T-helper 9 cell (primary cell): ENCODE measurements at places on chromosomes 16 and 17.

DNA sequence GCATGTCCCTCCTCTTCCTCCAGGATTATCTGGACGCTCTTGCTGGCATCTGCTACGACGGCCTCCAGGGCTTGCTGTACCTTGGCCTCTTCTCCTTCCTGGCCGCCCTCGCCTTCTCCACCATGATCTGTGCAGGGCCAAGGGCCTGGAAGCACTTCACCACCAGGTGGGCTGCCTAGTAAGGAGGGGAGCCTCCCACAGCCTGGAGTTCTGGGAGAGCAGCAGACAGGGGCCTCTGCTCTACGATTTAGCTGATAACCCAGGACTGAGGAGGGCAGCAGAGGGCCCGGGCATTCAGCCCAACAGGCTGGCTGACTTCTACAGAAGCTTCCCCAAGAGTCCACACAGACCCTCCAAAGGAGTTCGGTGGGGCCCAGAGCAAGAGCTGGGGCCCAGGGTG, 21.8 kb upstream of the DNAI2 start:
- DNase-seq, result no peak

DNA sequence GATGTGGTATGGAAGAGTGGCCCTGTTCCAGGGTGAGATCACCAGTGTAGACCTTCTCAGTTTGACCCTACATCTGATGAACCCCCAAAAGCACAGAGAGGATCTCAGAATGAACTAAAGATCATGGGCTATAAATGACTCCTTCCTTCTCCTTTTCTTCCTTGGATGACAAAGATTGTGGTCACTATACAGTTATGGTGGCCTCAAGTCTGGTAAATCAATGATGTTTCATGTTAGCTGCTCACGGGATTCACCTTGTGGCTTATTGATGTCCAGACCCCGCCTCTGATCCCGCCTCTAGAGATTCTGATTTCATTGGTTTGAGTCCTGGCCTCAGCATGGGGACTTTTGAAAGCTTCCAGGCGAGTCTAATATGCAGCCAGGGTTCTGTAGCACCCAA, 112.2 kb downstream of the PITPNC1 start:
- no peak for DNase-seq

- no peak for DNase-seq
Observed at GRCh38 chr16:79062336-79062735, 538.2 kb downstream of the MAF start.

DNA sequence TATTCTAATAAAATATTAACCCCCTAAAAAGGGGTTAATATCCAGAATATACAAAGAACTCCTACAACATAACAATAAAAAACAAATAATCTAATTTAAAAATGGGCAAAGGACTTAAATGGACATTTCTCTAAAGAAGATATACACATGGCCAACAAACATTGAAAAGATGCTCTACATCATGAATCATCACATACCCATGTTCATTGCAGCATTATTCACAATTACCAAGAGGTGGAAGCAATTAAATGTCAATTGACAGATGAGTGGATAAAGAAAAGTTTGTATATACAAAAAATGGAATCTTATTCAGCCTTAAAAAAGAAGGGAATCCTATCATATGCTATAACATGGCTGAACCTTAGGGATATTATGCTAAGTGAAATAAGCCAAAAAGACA, 36.8 kb downstream of the CPD start:
- no peak for DNase-seq

DNA sequence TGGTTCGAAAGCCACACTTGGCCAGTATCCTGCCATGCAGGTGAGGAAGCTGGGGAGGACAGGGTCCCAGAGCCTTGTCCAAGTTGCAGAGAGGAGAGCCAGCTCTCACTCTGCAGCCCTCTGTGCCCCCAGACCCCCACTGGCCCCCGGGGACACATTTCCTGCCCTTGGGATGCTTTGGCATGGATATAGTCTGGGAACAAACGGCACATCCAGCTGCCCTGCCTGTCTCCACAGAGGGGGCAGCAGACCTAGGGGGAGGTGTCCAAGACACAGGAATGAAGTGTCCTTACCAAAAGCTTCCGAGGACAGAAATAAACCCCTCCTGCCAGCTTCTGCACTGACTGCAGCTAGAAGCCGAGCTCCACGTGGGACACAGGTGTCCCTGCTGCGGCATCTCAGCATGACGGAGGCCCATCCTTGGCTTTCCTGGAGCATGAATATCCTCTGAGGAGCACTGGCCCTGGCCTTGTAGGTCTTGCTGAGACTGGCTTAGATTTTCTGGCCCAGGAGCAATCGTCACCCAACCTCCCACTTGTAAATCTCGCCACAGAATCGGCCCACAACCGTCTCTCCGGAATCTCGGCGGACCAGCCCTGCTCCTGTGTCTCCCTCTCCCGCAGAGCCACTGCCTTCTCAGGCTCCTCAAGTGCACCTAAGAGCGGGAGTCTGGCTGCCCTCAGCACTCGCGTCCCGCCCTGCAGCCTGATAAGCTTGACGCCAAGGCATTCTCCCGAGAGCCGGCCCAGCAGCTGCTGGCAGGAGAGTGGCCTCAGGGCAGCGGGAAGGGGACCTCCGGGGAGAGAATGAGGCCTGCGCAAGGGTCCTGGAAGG, 1.1 kb upstream of the CAPN15 start:
- DNase-seq, result no peak

- no peak for DNase-seq
Observed at GRCh38 chr16:64017796-64018195, 1104.1 kb downstream of the CDH11 start.

DNA sequence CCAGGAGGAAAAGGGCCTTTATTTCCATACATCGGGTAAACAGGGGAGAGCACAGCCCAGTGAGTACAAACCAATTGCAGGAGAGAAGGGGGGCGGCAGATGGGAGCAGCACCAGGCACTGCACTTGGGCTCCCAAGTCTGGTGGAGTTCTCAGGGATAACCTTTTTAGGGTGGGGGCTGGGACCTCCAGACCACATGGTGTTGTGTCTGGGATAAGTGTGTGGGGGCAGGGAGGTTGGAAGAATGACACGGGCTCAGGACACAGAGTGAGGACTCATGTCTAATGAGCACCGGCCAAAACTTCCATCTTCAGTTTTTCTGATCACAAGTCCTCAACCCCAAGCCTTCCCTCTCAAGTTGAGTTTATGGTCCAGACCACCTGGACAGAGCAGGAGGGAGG, 30.6 kb downstream of the PIPOX start:
- DNase-seq, result no peak

DNA sequence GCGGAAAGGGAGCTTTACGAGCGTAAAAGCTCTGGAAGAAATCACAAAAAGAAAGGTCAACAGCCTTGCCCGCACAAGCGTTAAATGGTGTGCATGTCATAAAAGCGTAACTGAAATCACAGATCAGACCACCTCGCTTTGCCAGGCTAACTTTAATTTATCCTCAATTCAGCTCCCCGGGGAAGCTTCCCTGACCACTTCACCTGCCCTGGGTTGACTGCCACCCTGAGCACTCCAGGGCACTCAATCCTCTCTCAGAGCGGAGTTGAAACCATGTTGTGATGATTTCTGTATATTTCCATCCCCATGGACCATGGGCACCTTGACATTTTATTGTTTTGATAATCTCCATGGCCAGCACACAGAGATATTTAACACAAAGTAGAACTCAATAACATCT, 16.1 kb upstream of the NAGS start:
- no peak for DNase-seq

- DNase-seq, result no peak
Observed at GRCh38 chr16:29680180-29680598, 1.2 kb downstream of the QPRT start.

GRCh38 chr17:62824290-62825131, 16.4 kb upstream of the MARCHF10 start:
- no peak for DNase-seq

DNA sequence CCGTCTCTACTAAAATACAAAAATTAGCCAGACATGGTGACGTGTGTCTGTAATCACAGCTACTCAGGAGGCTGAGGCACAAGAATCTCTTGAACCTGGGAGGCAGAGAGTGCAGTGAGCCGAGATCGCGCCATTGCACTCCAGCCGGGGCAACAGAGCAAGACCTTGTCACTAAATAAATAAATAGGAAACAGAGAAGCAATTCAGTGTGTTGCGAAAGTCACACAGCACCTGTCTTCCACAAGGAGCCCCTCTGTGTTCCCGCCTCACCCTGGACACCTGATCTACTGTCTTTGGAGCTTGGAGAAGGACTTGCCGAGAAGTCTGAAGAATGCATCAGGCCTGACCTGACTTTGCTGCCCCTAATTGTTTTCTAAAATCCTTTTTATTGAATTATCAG, 3.5 kb upstream of the CDH1 start:
- DNase-seq, result no peak

DNA sequence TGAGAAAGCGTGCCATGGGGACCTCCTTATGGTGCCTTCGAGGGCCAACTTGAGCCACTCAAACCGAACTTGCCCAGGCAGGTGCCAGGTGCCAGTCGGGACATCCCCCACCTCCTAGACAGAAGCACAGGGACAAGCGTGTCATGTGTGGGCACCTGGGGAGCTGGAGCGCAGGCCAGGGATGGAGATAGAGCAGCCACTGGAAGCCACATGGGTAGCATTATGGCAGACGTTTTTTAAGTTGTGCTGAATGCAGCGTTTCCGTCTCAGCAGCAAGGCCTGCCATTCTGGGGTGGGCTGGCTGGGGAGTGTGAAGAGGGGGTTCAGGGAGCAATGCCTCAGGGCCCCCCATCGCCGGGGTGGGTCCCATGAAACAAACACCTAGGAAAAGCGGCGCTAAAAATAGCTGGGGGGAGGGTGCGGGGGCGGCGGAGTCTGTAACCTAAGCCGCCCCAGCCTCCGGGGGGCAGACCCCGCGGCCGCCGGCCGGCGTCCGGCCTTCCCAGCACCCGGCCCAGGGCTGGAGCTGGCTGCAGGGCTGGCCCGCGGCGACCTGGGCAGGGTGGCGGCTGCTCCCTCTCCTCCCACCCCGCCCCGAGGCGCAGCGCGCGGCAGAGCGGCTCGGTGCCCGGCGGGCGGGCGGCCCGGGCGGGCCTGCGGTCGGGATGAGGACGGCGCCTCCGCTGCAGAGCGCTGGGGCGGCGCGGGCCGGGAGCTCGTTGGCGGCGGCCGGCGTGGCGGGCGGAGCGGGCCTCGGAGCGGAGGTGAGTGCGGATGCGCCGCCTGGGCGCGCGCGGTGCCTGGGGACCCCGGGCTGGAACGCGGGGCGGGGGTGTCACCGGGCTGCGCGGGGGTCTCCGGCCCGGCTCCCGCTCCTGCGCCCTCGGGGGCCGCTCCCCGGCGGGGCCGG, at the start of gene ZNF469:
TSS of gene ZNF469 (plus strand) at position 469 of the 910 bp plus-strand sequence. CDS start 44,512 bp downstream, outside the sequence.
- DNase-seq, result no peak

GRCh38 chr16:88561485-88562359, 8.5 kb upstream of the ZC3H18 start:
- DNase-seq, result peak; percentile 34

GRCh38 chr17:45425125-45425983, 7.3 kb downstream of the ARHGAP27 start:
- no peak for DNase-seq

DNA sequence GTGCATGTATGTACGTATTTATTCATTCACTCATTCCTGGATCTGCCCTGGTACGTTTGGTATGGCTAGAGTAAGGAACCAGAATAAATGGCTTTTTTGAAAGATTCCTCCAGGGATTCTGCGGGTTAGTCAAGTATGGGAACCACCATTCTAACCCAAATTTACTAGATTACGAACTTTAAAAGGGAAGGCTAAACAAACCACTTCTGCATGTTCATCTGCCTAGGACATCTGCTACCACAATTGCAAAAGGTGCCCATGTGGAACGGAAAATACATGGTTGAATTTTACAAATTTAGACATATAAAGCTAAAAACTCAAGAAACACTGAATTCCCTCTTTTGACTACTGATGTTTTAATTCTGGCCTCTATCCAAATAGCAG, 22.1 kb downstream of the CYTH1 start:
- no peak for DNase-seq

DNA sequence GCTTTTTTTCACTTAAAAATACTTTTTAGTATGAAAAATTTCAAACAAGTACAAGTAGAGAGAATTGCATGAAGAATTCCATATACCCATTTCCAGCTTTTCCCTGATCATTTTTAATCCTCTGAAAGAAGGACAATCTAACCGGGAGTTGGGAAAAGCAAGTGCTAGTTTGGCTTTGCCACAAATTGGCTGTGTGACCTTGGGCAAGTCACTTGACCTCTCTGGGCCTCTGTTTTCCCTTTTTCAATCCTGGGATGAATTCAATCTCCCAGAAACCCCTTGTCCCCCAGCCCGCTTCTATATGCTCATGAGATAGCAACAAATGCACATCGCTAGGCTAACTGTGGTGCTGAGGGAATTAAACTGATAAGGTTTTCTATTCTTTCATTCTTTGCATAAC, 49.4 kb downstream of the ASIC2 start:
- DNase-seq, result no peak

DNA sequence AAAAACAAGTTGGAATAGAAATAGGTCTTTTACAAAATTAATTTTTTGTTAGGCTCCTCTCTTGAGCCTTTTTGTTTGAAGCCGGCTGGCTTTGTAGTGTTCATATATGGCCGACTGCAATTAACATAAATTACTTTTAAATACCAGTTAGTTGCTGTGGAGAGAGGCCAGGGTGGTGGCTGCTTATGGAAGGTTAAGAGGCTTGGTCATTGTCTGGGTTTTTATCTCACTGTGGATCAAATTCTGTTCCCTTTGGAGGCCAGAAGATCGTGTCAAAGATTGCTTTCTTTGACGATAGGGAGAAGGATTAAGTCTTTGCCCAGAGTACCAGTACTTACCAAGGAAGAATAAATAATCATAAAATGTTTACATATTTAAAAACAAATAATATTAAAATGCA, 39.9 kb downstream of the MSI2 start:
- DNase-seq, result no peak

GRCh38 chr17:4514779-4515178, 16.1 kb downstream of the SPNS2 start:
- DNase-seq, result no peak

DNA sequence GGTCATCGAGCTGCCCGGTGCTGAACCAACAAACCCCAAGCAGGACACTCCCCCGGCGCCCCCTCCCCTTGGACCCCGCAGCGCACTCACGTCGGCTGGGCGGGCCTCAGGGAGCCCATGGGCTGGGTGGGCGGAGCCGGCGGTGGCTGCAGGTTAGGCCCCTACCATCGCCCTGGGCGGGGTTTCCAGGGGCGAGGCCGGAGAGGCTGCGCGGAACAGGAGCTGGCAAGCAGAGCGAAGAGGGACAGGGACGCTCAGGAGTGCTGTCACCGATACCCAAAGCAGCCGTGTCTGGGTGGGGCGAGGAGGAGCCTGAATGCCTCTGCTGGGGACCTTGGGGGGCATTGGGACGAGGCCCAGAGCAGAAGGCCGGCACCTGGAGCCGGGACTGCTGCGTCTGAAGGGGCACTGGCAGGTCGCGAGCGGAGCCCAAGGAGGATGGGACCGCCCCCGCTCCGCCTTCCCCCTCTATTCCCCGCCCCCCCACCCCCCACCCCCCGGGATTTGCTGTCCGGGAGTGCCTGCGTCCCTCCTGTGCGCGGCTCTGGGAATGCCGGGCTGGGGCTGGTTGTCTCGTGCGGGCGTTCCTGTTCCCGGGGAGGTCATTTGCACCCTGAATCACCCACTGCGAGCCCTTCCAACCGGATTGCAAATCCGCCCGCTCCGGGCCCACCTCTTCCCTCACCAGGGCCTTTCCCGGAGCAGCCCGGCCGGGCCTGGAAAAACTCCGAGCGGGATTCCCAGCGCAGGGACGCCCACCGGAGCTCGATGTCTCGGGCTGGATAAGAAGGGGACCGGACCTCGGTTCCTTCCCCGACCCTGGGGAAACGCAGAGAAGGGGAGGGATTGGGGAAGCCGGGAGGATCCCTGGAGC, 902 bp downstream of the ARHGAP27 start:
- peak; percentile 66 for DNase-seq

GRCh38 chr17:27257031-27257357, 36.9 kb upstream of the WSB1 start:
- DNase-seq, result no peak
